ENCODE measurements at places on chromosomes 4 and X. TPM values are rescaled to one million over a fixed set of nuclear protein-coding genes. Genes with fewer than 3 reads are reported as not detected.

The SEPTIN11 gene
- 77.7 TPM for total RNA-seq

The GUCY1A1 gene
- 254 TPM for total RNA-seq

The UPF3B gene
- total RNA-seq = 7.7 TPM

The FAM9B gene
- total RNA-seq = not detected

The FREM3 gene
- total RNA-seq = not detected

The ARL9 gene
- total RNA-seq = 1.1 TPM

The SMS gene
- 72.2 TPM for total RNA-seq

The UNC5C gene
- 1.1 TPM for total RNA-seq

The CCNQ gene
- total RNA-seq = 49.0 TPM

The EDNRA gene
- total RNA-seq = 9.5 TPM

The EIF2S3 gene
- 143 TPM for total RNA-seq

The SUPT20HL1 gene
- total RNA-seq = 1.1 TPM

The ZFP92 gene
- total RNA-seq = 2.2 TPM

The AGTR2 gene
- total RNA-seq = 0.28 TPM

The SOX3 gene
- total RNA-seq = not detected

The CT45A3 gene
- not detected for total RNA-seq

The CENPE gene
- total RNA-seq = 0.49 TPM

The CRMP1 gene
- total RNA-seq = 6.4 TPM

The PAGE1 gene
- total RNA-seq = not detected

The NUP62CL gene
- not detected for total RNA-seq

The SMIM10L2A gene
- 1.9 TPM for total RNA-seq

The MAGEA1 gene
- not detected for total RNA-seq

The BEX4 gene
- total RNA-seq = 86.6 TPM

The S100P gene
- total RNA-seq = not detected

The FAM149A gene
- 14.6 TPM for total RNA-seq

The BGN gene
- 6.9 TPM for total RNA-seq

The SERTM2 gene
- total RNA-seq = 4.1 TPM

Data from sigmoid colon (tissue), 7 donors.